ENCODE measurements at places on chromosomes 3 and 15.

- DNase-seq = no peak
These were observed 14.6 kb downstream of the FMN1 start for GRCh38 chr15:33179874-33180273.

DNA sequence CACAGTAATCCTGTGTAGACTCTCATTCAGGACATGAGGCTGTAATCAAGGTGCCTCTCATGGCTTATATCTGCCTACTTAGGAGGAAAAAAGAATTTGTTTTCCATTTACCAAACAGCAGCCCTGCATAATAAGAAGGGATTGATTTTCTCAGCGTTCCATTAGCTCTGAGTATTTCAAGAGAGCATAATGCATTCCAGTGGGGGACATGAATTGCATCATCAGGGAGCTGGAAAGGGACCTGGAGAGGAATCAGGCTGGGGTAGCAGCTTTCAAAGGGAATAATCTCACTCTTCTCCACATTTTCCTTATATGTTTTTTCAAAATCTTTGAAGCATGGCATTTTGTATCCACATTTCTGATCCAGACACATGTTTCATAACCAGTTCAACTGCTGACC lies 150.6 kb upstream of the ANKRD28 start:
- DNase-seq = no peak

DNA sequence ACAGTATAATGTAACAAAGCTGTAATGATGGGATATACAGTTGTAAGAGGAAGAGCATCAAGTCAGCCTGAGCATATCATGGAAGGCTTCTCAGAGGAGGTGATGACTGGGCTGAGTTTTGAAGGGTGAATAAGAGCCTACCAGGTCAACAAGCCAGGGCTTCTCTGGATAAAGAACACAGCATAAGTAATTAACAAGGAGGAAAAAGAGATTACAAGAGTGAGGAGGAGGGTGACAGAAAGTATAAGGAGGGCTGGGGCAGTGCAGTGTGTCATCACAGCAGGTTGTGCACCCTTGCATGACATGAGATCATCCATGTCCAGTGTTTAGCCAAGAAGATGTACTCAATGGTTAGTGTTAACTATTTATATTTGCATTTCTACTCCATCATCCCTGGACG lies 16.9 kb upstream of the SPATA12 start:
- no peak for DNase-seq

DNA sequence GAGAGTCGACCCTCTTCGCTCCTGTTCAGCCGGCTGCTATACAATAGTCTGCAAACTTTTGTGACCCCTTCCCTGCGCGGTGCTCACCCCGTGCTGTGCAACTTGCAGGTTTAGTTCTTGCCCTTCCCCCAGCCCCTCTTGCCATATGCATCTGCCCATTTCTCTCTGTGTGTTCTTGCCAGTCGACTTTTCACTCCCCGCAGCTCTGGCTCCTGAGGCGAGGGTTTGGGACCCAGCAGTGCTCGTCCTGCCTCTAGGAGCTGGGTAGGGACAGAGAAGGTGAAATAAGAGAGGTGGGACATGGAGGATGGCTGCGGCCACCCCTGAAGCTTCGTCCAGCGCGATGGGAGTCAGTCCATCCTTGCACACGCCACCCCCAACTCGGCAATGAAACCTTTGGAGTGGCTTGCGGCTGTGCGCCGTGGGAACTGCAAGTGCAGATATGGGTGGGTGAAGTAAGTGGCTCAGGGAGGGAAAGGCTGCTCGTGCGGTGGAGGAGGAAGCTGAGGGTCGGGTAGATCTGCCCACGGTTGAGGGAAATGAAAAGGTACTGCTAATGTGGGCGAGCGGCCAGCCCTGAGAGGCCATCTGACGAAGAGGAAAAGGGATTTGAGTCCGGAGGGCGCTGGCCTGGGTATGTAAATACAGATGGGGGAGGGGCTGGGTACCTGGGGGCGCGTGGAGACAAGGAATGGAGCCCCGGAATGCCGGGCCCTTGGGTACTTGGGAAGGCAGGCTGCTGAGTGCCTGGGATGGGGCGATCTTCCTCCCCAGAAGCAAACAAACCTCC lies 1.0 kb downstream of the LRRC3B start:
- DNase-seq = no peak

DNA sequence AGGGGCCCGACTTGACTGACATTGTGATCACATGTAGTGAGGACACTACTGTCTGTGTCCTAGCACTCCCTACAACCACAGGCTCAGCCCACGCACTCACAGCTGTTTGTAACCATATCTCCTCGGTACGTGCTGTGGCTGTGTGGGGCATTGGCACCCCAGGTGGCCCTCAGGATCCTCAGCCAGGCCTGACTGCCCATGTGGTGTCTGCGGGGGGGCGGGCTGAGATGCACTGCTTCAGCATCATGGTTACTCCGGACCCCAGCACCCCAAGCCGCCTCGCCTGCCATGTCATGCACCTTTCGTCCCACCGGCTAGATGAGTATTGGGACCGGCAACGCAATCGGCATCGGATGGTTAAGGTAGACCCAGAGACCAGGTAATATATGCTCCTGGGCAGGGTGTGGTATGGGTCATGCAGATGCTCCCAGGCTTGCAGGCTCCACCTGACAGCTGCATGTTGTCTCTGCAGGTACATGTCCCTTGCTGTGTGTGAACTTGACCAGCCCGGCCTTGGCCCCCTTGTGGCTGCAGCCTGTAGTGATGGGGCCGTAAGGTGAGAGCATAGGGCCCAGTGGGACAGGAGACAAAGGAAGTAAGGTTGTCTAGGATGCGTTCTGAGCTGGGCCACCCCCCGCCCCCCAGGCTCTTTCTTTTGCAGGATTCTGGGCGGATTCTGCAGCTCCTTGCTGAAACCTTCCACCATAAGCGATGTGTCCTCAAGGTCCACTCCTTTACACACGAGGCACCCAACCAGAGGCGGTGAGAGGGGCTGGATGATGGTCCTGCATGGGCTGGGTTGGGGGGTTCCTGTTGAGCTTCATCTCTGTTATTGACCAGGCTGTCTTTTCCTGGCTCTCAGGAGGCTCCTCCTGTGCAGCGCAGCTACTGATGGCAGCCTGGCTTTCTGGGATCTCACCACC lies 4.4 kb downstream of the DALRD3 start:
- DNase-seq = peak; percentile 59

DNA sequence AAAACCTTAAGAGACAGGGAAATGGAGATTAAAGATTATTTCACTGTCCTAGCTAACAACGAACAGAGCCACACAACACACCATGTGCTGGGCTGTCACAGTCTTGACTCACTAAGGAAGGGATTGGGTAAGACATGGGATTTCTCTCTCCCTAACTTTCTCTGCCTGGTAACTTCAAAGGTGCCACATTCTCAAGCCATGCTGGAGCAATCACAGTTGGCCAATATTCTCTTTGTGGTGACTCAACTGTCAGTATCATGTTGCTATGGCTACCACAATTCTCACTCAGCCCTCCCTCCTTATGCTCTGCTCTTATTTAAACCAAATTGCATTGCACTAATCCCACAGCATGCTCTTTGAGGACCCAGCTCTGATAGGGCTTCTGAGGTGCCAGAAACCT lies 74.0 kb downstream of the OXNAD1 start:
- peak; percentile 16 for DNase-seq

DNA sequence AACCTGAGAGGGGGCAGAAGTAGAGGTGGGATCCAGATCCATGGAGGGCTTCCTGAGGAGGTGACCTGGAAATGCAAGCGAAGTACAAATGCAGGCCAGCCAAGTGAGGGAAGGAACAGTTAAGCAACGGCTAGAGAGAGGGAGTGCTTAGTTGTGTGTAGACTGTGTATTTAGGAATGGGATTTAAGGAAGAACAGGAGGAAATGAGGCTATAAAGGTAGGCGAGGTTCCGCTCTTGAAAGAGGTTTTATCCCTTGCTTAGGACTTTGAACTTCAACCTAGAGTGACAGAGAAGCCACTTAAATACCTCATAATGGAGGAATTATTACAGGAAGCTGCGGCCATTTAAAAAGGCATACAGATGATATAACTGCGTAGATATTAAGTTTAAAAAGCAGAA lies 295.1 kb downstream of the THSD4 start:
- no peak for DNase-seq

DNA sequence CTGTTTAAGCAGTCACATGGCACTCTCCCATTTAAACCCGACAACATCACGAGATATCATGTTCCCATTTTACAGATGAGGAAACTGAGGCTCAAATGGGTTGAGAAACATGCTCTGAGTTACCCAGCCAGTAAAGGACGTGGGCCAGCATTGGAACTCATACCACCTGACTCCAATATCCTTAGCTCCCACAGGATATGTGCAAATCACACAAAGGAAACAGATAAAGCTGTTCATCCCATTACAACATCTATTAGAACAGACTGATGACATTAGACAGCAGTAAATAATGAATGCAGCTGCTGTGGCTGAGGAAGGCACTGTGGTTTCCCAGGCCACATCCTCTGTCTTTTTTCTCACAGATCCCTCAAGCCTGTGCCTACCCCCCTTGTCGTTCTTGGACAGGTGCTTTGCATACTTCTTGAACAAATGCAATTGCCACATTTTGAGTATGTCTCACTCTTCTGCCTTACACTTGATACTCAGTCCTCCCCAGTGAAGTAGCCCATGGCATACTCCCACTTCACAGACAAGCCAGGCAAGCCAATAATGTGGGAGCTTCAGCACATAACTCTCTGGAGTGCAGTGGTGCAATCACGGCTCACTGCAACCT lies 17.7 kb downstream of the FRMD4B start:
- no peak for DNase-seq

DNA sequence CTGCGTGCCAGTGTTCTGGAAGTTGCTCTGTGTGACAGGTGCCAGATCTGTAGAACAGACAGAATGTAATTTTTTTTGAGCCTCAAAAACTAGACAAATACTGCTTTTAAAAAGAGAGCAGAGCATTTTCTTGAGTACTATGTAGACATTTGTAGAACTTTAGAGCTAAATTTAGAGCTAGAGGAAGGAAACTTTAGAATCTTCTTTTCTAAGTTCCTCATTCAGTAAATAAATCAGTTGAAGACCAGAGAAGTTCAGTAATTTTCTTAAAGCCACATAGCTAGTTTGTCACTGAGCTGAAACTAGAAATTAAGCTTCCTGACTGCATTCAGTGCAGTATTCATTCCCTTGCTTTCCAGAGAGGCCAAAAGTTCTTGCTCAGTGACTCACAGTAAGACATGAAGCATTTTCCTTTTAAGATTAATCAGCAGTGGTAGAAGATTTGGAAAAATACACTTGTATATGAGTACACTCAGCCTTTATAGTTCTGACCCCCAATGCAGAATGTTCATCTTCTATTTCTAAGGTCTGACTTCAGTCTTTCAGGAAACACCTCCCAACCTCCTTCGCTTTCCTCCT lies 83.6 kb upstream of the TSEN2 start:
- no peak for DNase-seq

DNA sequence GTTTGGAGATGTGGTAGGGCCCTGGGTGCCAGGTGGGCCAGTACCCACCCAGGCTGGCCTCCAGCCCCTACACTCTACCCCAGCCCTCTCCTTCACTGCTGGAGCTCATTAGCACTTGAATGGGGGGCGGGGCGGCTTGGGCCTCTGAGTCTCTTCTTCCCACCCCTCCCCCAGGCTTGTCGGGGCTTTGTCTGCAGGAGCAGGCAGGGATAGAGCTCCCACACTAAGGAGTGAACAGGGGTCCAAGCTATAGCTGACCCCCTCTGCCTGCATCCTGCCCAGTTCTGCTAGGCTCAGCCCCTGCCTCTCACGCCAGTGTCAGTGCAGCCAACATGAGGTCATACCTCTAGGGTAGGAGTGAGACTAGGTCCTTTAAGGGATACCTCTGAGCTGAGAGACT lies 5.2 kb downstream of the GNAI2 start:
- DNase-seq = no peak

- DNase-seq = peak; percentile 83
These were observed 41.0 kb downstream of the GPR160 start for GRCh38 chr3:170078620-170079281.

- no peak for DNase-seq
These were observed 49.3 kb downstream of the FBLN2 start for GRCh38 chr3:13598201-13598600.

DNA sequence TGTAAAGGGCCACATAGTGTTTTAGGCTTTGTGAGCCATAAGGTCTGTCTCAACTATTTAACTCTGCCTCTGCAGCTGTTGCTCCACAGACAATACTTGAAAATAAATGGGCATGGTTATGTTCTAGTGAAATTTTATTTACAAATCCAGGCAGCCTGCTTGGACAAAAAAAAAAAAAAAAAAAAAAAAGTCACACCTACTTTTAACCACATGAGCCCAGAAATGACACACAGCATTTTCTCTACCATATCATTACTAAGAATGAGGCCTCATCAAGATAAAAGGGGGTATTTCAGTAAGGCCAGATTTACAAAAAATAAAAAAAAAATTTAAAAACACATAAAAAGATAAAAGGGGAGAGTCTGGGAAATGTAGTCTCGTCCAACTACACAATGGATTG lies 1.7 kb upstream of the NGLY1 start:
- no peak for DNase-seq

- DNase-seq = no peak
These were observed 120.1 kb downstream of the GALK2 start for GRCh38 chr15:49290191-49290590.

DNA sequence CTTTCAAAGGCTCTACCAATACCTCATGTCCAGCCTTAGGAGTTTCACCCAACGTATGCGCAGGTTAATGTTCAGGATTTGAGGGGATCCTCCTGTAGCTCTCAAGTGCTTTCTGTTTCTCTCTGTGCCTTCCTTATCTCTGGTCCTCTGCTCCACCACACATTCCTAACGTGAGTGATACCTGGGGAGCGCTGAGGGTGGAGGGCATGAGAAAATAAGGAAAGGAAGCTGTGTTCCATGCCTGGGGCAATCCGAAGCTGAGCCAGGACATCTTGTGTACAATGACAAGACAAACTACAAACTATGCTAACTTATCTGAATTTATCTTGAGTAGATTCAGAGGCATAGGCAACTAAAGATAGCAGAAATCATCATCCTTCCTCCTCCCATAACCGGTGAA lies 136.4 kb downstream of the SST start:
- DNase-seq = no peak

DNA sequence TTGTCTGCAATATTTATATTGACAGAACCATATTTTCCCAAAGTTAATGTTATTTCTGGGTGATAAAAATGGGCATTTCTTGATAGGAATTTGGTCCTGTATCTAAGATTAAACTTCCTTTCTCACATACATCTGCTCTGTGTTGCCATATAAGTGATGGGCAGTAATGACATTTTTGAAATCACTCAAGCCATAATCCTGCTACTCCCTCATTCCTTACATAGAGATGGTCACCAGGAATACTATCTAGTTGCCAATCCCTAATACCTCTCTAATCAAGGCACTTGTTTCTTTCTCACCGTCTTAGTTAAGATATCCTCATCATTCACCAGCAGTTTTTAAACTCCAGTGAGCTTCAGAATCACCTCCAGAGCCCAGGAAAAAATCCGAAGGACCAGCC lies 68.4 kb downstream of the FSIP1 start:
- DNase-seq = no peak

DNA sequence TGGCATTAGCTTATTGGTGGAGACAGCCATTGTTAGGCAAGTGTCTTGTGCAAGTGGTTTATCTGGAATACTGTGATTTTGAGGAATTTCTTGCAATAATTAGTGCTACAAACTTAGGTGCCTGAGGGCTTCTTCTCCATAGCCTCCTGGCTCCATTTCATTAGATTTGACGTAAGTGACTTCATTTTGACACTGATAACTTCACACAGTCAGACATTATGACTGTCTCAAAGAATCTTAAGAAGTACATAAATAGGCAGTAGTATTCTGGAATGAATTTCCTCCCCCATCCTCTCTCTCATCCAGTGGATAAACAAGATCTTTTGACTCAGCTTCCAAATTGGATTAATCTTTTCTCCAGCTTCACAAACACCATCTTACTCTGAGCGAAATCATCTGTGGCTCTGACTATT lies 19.0 kb downstream of the ARL14 start:
- no peak for DNase-seq

GRCh38 chr15:101481917-101482525 lies 7.5 kb downstream of the PCSK6 start:
- DNase-seq = no peak
